ENCODE measurements at places on chromosomes 1 and 21. TPM values are rescaled to one million over a fixed set of nuclear protein-coding genes. Genes with fewer than 3 reads are reported as not detected.

The ADPRS gene
- total RNA-seq: 33.3 TPM

The RPE65 gene
- total RNA-seq: not detected

The LENEP gene
- total RNA-seq: 0.36 TPM

The RPTN gene
- total RNA-seq: not detected

The CD34 gene
- total RNA-seq: not detected

The OR2T2 gene
- total RNA-seq: not detected

The S100A3 gene
- total RNA-seq: not detected

DNA sequence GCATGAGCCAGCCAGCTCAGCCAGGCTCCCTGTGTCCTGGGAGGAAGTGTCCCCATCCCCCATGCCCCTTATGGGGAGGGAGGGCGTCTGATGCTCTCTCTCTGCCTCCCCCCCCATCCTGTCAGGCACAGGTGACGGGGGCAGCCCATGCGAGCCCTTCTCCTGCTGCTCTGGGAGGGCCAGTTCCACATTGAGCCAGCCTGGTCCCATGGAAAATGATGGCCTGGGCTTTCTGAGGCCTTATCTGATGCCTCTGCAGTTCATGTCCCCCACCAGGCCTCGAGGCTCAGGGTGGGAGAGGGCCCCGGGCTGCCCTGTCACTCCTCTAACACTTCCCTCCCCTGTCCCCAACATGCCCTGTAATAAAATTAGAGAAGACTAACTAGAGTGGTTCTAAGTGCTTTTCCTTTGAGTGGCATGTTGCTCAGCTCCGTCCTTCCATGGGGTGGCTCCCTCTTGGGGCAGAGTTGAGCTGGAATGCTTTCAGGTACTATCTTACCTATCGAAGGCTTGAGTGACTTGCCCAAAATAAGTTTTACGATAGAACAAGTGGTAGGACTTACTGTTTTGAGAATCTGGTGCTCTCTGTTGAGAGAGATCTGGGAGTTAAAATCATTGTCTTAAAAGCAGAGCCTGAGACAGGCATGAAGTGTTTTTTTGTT, 1.8 kb upstream of the MTFR1L start:
- DNase-seq: no peak

DNA sequence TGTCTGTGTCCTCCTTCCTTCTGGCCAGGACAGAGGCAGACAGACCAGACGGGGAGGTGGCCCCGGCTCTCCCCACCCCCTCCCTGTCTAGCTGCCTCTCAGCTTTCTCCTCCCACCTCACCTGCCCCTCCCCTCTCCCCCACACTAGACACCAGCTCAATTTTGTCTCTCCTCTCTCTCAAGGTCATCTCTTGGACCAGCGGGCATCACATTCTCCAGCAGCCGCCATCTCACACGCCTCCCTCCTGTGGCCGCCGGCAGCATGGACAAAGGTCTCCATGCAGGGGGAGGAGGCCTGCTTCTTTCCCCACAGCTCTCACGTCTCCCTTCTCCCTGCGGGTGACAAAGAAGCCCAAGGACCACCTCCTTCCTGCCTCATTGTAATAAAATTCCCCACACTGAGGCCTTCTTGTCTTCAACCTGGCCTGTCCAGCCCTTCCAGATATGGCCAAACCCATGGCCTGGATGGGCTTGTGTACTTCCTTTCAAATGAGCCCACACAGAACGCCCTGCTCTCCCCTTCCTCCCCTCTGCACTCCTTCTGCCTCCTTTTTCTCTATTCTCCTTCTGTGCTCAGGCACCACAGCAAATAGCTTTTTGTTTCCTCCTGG, 14.6 kb downstream of the OPTC start:
- no peak for DNase-seq

GRCh38 chr1:40592107-40592803, 60.8 kb downstream of the ZNF684 start:
- no peak for DNase-seq

GRCh38 chr1:59413327-59413720, 116.4 kb downstream of the FGGY start:
- no peak for DNase-seq

- DNase-seq: peak; percentile 82
Observed at GRCh38 chr1:112700290-112701226, 6.4 kb downstream of the RHOC start.

- no peak for DNase-seq
Observed at GRCh38 chr1:1827089-1827848, 49.0 kb upstream of the NADK start.

DNA sequence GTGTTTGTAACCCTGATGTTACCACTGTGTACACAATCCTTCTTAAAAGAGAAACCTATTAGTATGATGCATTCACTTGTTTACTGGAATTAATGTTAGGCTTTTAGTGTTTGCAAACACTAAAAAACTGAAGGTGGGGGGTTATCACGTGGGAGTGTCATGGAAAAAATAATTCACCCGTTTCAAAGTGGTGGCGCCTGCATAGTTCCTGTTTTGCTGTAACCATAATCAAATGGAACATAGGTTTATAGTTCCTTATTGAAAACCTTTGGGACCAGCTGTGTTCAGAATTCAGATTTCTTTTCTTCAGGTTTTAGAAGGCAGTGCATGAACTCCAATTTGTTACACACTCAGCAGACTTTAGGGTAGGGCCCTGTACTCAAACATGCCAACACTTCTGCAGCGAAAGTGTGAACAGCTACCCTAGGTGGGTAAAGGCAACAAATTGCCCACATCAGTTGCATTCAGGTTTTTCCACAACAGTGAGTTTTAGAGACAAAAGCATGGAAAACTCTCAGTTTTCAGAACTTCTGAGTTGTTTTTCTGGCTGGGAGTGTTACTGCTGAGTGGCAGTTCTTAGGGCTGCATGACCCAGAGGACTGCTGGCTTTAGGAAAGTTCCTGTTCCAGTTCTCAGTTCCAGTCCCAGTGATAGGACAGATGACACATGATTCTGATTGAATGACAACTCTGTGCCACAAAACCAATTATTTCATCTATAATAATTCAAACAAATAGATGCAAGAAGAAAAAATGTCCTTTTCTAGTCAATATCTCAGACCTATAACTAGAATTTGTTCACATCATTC, 29.1 kb upstream of the IVNS1ABP start:
- no peak for DNase-seq

DNA sequence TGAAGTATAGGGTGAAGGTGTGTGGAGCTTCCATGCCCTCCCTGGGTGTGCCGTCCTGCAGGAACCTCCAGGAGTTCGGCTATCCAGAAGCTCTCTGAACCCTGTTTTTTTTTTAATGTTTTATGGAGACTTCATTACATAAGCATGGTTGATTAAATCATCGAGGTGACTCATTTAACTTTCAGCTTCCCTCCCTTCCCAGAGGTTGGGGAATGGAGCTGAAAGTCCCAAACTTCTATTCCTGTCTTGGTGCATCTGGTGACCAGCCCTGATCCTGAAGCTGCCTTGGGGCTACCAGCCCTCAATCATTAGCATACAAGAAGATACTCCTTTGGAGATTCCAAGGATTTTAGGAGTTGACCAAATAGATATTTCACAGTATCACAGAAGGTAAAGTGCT, 9.5 kb downstream of the RRP15 start:
- DNase-seq: no peak

- DNase-seq: no peak
Observed at GRCh38 chr1:113185463-113186104, 112.6 kb downstream of the LRIG2 start.

- no peak for DNase-seq
Observed at GRCh38 chr1:2578758-2579118, 7.8 kb upstream of the PRXL2B start.

GRCh38 chr1:221335161-221336101, 406.5 kb downstream of the DUSP10 start:
- no peak for DNase-seq

DNA sequence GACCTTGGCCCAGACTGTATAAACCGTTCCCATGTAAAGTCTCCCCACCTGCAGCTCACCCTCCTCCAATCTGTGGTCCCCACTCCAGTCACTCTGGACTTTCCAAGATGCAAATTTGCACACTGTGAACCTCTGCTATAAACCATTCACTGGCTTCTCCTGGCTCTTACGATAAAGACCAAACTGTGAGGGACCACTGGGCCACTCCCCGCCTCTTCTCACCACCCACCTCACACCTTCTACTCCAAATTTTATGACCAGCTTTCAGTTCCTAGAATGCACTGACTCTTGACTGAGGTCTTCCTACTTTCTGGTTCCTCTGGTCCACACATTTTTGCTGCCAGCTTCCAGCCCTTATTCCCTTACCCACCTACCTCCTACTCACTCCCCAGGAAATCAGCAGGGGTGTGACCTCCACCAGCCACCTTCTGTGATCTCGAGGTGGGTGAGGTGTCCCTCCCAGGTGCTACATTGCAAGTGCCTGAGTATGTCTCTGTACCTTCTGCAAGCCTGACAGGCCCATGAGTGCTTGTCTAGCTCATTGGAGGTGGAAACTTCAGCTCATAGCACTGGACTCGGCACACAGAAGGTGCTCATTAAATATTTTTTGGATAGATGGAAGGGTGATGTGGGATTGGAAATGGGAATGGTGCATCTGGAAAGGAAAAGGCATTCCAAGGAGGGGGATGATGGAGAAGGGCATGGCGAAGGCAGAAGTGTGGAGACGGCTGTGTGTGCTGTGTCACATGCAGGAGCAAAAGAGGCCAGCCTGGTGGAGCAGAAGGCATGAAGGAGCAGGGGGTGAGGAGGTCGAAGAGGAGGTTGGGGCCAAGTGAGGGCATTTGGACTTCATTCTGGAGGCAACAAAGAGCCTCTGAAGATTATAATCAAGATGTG, 15.6 kb upstream of the CSF1 start:
- peak; percentile 41 for DNase-seq
